ENCODE measurements at places on chromosomes 6 and 20.

GRCh38 chr6:12546410-12547002, 170.1 kb upstream of the PHACTR1 start:
- no peak for DNase-seq

DNA sequence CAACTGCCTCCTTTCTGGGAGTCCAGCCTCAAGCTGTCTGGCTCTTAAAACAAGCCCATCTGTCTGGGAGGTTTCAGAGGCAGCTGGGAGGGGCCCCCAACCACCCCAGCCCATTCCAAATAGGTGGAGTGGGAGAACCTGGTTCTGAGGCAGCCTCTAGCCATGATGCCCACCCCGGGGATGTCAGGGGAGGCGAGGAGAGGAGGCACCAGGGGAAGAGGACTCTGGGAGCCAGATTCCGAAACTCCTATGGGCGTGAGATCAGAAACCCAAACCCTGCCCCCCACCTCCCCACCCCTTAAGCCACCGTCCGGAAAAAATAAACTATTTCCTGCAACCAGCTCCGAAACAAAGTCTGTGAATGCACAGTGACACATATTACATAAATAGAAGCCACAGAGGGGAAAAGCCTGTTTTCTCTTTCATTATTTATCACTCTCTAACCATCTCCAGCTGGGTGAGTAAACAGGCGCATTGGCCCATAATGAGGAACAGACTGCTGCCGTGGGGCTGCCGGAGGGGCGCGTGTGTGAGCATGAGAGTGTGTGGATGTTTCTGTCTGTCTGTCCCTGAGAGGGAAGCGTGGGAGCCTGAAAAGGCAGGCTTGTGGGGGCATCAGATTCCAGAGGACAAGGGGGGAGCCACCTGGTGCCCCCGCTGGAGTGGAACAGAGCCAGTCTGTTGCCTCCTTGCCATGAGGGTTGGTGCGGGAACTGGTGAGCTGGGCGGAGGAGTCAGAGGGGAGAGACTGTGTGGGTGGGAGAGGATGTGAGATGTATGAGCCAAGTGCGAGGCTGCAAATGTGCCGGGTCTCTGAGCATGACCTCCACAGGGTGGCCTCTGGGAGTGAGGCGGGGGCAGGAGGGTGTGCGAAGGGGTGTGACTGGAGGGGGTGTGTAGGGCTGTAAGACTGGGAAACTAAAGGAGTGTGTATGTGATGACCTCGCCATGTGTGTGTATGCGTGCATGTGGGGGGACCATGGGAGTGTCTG, 14.3 kb upstream of the FOXP4 start:
- no peak for DNase-seq

DNA sequence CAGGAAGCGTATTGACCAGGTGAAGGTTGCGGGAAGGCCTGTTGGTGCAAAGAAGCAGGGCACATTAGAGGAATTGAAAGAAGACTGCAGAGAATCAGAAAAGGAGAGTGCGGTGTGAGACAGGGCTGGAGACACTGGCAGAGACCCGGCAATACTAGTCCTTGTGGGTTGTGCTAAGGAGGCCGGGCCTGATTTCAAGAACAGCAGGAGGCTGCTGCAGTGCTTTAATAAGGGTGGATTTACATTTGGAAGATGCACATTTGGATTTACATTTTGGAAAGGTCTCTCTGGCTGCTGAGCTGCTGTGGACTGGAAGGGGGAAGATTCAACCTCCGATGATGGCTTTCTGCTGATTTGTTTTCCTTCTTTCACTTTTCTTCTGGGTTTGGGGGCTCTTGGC, 167.8 kb downstream of the SLC24A3 start:
- DNase-seq, result no peak

GRCh38 chr6:38021571-38021970, 202.0 kb downstream of the ZFAND3 start:
- no peak for DNase-seq

GRCh38 chr20:50389808-50390684, 120.1 kb upstream of the PTPN1 start:
- no peak for DNase-seq

- no peak for DNase-seq
Observed at GRCh38 chr20:59104831-59105230, 58.8 kb upstream of the ZNF831 start.

GRCh38 chr6:7580537-7580926, 9.5 kb upstream of the SNRNP48 start:
- DNase-seq, result no peak

DNA sequence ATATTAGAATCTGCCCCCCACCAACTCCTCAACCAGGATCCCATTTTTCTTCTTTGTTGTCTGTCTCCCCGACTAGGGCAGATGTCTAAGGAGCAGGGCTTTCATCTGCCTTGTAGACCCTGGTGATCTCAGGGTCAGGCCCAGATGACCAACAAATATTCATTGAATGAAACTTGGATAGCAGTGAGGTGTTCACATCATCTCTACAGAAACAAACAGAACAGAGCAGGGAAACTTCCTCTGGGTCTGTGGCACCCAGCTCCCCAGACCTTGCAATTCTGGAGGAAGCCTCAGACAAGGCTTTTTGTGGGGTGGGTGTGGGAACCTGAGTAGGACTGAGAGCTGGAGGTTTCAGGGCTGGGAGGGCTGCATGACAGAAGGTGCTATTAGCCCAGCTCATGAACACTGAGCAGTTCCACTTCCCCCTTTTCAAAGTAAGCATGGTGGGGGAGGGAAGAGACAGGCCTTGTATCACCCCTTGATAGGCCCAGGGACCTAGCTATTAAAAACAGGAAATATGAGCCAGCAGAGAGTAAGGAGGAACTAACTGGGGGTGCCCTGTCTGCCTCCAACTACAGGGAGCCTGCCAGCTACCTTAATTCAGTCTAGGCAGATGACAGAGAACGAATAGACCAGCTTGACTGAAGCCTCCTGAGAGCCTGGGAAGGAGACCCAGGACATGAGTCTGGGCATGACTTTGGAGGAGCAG, 37.3 kb upstream of the TOP1 start:
- no peak for DNase-seq

GRCh38 chr6:105874835-105875626, 211.1 kb upstream of the PRDM1 start:
- no peak for DNase-seq

- no peak for DNase-seq
Observed at GRCh38 chr6:148217921-148218320, 124.7 kb upstream of the SASH1 start.

DNA sequence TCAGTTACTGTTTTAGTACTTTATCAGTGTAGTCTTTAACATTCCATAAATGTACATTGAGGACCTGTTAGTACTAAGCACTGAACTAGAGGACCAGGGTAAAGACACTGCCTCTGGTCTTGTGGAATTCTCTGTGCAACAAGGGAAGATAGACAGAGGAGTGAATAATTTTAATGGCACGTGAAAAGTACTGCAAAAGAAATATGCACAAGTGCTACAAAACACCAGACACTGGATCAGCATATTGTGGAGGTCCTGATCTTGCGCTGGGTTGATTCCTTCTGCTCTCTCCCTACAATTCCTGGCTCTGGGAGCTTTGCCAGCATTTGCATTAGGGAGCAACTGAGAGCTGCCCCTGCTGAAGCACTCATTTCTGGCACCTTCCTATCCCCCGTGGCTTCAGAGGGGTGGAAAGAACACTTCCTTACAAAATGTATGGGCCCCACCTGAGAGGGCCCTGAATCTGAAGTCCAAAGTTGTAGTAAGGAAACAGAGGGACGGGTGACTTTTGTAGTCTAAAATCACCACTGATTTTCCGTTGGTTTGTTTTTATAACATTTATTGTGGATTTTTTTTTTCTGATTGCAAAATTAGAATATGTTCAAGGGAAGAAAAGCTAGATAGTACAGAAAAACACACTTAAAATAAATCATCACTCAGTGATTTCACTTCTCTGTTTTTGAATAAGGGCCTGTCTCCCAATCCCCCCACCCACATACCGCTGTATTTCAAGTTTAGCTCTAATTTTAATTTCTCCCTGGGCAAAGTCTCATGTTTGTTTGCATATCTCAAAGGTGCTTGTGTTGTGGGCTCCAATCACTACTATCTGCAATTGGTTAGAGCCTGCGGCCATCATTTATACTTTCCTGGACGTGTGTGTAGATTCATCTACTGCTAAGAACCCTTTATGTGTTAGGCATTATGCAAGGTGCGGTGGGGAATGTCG, 4.9 kb downstream of the PKIG start:
- DNase-seq, result no peak

GRCh38 chr6:19028201-19028600, 641.1 kb downstream of the RNF144B start:
- DNase-seq, result no peak

- no peak for DNase-seq
Observed at GRCh38 chr6:11615214-11615602, 77.7 kb downstream of the TMEM170B start.

DNA sequence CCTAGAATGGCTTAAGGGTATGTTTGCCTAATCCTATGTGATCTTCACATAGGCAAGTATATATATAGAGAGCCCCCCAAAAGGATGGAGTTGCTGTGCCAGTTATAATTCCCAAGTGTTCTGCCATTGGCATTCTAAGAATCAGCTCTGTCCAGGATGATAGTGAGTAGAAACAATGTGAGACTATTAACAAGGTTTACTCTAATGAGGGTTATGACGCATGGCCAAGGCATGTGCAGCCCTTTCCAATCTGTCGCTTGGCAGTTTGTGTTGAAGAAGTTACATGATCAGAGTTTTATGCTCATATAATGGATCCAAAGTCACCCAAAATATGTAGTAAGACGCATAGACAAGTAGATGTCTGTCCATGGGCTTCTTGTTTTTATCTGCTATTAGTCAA, 33.6 kb downstream of the VGLL2 start:
- DNase-seq, result no peak

DNA sequence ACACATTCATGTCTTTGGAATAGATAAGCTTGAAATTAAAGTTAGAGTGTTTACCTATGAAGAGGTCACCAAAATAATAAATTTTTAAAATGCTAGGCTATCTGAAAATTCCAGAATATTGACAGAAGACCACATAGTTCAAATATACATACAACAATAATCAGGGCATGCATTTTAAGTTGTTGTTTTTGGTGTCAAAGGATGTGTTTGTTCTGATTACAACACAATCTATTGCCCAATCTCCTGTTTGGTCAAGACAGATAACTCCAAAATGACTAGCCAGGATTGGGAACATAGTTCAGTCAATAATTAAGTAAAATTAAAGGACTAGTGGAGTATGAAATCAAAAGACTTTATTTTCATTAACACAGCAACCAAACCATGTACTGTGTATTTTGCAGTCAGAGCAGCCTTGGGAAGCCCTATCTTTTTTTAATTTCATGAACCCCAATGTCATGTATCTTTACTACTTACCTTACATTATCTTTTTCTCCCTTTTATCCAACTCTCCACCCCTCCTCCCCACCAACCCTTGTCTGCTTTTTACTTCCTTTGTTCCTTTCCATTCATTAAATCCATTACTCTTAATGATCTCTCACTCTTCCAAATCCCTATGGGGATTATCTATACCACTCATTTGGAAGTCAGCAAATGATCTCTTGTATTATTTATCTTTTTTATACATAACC, 111.2 kb downstream of the CDK19 start:
- DNase-seq, result no peak

GRCh38 chr6:4057036-4057435, 21.9 kb downstream of the FAM217A start:
- no peak for DNase-seq

GRCh38 chr6:53179961-53180651, 31.5 kb upstream of the GCM1 start:
- no peak for DNase-seq

DNA sequence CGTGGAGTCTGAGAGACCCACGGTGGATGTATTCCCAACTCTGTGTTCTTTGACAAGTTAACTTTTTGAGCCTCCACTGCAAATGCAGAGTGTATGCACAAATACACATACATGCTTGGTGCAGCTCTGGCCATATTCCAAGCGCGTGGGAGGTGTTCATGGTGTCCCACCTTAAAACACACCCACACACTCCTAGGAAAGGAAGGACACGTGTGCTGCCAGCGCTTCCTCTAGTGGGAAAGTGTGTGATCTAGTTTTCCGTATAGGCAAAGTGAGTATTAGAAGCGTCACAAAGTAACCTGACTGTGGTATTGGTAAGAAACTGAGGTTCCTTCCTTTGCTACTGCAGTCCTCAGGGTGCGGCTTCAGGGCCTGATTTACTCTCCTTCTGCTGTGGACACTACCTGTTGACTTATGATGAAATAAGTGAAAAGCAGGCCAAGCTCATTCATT, 36.0 kb upstream of the MPC1 start:
- no peak for DNase-seq

GRCh38 chr6:170152989-170153388, 137.9 kb downstream of the DLL1 start:
- no peak for DNase-seq

DNA sequence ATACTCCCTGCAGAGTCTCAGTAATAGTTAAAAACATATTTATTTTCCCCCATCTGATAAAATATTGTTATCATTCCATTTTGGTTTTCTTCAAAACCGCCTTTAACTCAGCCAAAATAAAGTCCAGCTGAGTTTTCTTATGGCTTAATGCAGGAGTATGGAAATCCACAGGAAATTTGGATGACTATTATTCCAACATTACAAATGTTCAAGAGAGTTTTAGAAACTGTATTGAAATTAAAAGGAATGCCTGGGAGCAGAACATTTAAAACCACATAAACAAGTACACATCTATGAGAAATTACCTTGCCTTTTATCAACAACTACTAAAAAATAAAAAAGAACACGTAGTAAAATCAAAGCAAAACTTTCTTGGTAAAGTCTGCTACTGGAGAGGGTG, 45.7 kb downstream of the NCOA7 start:
- no peak for DNase-seq

GRCh38 chr6:85561750-85562357, 31.8 kb downstream of the SNX14 start:
- no peak for DNase-seq

GRCh38 chr20:61560361-61560853, 308.3 kb downstream of the CDH4 start:
- no peak for DNase-seq

DNA sequence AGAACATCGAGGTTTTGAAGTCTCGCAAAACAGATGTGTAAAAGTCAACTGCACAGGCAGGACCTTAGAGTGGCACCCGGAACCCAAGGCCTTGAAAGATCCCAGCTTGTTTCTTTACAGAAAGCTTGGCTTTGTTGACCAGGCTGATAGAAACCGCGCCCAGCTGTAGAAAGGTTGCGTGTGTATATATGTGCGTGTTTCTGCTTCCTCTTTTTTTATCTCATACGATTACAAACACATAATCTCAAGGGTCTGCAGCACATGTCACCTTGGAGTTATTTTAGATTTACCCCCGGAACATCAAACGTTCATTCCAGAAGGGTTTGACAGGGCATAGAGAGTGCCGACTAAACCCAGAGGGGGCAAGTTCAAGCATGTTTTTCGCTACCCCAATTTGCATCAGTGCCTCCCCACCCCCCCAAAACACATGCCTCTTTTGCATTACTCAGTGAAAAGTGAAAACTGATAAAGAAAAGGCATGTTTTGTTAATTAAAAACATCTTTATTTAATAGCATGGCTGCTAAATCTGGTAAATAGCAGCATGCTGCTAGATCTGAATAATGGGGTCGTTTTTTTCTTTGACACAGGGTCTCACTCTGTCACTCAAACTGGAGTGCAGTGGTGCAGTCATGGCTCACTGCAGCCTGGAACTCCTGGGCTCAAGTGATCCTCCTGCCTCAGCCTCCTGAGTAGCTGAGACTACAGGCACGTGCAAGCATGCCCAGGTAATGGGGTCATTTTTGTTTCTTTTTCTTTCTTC, 33.2 kb upstream of the NCOA3 start:
- no peak for DNase-seq

- no peak for DNase-seq
Observed at GRCh38 chr20:45370571-45371160, 7.5 kb downstream of the TP53TG5 start.

- DNase-seq, result no peak
Observed at GRCh38 chr6:125611573-125612344, 137.7 kb upstream of the HEY2 start.
